ENCODE measurements at places on chromosomes 2 and 18.

DNA sequence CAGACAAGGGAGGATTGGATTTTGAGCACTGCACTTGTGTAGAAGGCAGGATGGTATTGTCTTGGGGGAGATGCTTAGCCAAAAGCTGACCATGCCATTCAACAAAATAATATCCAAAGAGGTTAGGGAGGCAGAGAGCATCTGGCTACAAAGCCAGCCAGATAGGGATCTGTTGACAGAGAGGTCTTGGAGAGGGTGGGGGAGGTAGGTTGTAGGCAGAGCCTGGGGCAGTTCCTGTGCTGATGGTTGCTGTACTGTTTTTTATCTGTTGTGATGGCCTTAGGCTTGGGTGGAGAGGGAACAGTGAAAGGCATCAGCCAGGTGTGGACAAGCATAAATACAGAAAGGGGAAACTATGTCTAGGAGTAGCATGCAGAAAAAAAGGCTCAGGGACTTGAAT, 100.9 kb downstream of the AQP4 start:
- DNase-seq: no peak

- no peak for DNase-seq
Observed at GRCh38 chr2:71216501-71216900, 10.4 kb downstream of the PAIP2B start.

DNA sequence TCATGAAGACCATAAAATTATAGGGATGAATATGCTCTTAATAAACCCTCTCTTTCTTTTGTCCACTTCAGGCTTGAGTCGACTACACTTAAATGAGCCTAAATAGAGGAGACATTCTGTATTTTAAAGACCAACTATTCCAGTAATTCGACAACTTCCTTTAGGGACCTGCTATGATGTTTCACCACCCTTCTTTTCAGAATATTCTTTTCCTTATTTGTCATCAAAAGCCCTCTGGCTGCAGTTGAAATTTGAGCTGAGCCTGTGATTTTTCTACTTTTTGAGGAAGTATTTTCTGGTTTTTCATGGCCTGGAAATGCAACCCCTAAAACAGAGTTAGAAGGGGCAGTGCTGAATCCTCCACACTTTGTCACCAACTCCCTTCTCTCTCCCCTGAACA, 287.0 kb downstream of the EPHA4 start:
- no peak for DNase-seq

DNA sequence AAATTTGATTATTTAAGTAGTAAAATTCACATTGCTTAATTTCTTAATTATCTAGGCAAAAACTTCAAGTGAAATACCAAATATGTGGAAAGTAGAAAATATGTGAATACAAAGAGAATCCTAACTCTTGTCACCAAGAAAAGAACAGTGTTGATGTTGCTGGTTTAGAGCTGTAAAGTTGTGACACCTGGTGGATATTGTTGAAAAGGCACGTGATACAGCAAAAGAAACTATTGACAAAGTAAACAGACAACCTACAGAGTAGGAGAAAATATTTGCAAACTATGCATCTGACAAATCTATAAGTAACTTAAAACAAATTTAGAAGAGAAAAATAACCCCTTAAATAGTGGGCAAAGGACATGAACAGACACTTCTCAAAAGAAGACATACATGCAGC, 25.6 kb upstream of the ZC3H15 start:
- DNase-seq: no peak

DNA sequence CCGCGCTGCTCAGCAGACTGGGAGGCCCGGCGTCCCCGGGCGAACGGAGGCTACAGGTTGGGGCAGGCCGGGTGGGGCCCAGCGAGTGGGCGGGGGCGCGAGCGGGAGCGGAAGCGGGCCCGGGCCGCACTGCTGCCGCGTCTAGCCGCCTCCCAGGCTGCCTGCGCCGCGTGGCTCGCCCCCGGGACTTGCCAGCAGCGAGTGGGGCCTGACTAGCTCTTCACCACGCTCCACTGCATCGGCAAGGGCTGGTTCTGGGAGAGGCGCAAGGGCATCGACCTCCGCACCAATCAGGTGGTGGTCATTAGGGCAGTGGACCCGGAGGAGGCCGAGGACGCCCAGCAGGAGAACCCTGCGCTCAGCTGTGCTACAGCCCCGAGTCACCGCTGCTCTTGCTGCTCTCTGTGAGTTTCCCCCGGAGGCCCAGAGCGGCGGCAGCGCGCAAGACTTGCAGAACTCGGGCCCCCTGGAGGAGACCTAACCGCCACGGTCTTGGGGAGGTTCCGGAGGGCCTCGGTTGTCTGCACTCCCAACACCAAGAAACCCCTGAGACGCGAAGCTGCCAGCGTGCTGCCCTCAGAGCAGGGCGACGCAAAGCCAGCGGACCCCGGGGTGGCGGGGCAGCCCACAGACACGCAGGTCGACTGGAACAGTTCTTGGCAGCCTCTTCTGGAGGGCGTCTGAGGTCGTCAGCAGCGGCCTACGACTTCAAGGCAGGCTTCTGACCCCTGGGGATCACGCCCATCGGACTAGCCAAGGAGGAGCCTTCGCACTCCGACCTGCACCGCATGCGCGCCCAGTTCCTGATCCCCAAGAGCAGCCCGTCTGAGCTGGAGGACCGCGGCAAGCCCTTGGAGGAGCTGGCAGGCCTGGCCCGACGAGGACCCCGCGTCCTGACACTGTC, 27.2 kb upstream of the PTPN2 start:
- DNase-seq: peak; percentile 21

DNA sequence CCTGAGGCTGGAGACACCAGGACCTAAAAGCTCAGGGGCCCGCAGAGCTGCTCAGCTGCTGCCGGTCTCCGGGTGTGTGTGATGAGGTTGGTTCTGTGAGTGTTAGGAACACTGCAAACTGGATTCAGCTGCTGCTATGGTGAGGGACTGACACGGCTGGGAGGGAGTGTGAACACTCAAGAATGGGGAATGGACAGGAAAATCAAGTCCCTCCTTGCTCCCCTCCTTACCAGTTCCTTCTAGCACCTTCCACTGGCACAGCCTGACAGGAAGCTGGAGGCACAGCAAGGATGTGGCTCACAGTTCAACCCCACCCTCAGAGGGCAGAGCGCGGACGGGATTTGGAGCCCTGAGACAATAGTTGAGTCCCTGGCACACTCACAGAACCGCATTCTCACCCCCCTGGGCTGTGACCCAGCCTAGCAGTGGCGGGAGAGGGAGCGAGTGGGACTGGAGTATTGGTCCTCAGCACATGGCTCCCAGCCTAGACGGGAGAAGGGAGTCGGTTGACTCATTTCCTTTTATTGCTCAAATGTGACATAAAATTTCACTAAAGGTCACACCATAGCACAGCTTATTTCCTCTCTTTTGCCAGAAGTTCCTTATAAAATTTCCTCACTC, 42.5 kb downstream of the LRRC30 start:
- DNase-seq: no peak

GRCh38 chr2:156601855-156602551, 165.8 kb downstream of the GPD2 start:
- no peak for DNase-seq

DNA sequence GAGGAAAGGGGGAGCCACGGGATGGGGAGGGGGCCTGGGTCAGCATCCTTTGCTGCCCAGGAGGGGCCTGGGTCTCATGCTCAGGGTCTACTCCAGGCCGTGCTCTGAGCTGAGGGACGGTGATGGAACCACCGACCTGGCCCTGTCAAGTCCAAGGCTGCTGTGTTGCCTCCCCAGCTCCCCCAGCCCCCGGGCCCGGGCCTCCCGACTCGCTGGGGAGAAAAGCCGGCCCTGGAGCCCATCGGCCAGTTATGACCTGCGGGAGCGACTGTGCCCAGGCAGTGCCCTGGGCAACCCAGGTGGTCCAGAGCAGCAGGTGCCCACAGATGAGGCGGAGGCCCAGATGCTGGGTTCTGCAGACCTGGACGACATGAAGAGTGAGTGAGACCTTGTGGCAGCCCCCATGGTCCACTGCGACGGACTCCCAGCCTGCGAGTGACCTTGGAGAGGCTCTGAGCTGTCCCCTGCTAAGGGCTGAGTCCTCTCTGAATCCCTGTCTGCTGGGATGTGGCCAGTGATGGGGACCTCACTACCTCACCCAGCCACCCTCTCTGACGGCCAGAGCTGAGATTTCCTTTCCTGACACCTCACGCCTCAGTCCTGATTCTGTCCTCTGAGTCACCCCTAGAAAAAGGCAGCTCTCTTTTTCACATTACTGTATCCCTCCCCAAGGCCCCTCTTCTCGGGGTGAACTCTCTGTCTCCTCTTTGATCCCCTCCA, 2.7 kb downstream of the SLC4A3 start:
- no peak for DNase-seq

DNA sequence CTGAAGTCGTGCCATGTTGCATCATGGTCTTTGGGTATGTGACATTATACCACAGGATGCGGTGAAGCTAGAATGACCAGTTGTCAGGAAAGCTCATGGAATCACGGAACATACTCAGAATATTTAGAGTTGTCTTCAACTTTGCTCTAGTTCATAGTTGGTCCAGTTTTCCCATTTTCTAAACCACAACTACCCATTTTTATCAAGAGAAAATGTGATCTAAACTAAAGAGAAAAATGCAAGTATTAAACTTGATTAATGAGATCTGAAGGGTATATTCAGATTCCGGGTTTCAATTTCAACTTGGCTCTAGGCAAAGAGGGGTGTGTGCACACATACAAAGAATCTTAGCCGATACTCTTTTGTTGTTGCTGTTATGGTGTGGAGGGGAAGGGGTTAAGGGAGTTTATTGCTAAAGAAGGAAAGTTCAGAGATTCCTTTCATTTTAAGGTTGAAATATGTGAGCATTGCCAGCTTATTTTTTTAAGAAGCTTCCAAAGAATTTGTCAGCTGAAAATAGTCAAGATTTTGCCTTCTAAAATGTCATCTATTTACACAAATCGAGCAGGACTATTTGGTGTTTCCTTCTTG, 516.6 kb upstream of the ZEB2 start:
- no peak for DNase-seq

DNA sequence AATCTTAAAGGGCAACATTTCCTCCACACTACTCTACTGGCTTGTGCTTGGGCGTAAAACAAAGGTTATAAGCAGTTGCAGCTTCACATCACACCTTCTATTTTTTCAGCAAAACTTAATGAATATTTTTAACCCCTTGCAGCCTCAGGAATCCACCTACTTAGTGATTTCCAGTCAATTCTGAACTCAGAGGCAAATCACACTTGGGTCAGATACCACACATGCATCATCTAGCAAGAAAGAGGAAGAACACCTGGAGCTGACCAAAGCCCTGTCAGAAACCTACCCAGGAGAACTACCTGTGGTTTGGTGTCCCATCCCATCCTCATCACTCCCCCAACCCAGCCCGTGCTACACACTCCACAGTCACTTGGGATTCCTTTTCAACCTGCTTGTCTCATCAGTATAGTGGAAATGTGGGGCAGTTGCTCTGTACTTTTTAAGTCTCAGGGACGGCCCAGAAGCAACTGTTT, 25.5 kb downstream of the PIAS2 start:
- DNase-seq: no peak

GRCh38 chr2:19059076-19059475, 299.3 kb downstream of the OSR1 start:
- no peak for DNase-seq

GRCh38 chr18:38933910-38934510, 1368.4 kb upstream of the CELF4 start:
- DNase-seq: no peak

All from stimulated activated CD4-positive, alpha-beta T cell treated with anti-CD3 and anti-CD28 coated beads, TNF-alpha, amount 100 ng/mL, for 48 hours (primary cell).